T-helper 17 cell (primary cell): ENCODE measurements at places on chromosomes 2 and 18.

- DNase-seq = no peak
Observed at GRCh38 chr2:231308631-231309428, 86.7 kb upstream of the B3GNT7 start.

- no peak for DNase-seq
Observed at GRCh38 chr2:191889931-191890330, 43.0 kb upstream of the CAVIN2 start.

DNA sequence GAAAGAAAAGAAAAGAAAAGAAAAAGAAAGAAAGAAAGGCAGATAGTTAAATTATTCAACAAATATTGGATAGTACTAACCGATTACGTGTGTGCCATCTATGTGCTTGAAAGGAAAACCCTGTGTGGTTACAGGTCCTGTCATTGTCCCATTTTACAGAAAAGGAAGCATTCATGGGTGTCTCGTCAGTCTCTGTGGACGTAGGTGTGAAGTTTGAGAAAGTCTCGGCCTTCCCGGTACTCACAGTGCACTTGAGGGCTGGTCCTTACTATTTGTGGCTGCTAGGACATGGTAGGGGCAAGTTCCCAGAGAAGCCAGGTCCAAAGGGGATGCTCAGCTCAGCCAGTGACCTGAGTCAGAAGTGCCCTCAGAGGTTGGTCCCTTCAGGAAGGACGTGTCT lies 19.3 kb downstream of the SH3YL1 start:
- no peak for DNase-seq

- DNase-seq = no peak
Observed at GRCh38 chr18:58788971-58789875, 75.5 kb upstream of the ZNF532 start.

GRCh38 chr2:221203856-221204255 lies 368.2 kb downstream of the EPHA4 start:
- DNase-seq = no peak

DNA sequence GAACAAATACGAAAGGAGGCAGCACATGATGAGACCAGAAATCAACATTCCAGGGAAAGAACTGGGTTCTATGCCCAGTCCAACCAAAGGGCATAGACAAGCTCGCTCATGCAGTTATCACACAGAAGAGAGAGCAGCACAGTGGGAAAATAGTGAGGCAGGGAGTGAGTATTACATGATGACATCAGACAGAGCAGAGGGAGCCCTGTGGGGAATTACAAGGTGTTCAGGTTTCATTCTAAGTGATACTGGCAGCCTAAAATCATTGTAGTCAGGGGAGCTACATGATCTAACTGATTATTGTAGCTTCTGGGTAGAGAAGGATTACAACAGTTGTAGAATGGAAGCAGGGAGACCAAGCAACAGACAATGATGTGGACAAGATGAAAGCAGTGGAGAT lies 658.5 kb downstream of the ARHGAP15 start:
- DNase-seq = no peak

DNA sequence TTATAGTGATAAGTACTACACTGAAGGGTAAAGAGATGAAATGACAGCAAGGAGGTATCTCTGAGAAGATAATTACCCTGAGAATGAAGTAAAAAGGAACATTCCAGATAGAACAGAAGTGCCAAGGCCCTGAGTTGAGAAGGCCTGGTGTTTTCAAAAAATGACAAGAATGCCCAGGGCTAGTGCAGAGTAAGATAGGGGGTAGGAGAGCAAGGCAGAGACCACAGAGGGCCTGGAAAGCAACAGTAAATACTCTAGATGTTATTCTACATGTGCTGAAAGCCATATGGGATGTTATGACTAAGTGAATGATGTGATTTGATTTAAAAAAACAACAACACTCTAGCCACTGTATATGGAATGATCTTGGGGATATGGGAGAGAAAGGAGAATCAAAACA lies 52.3 kb downstream of the BAZ2B start:
- no peak for DNase-seq

GRCh38 chr2:109382951-109383350 lies 230.8 kb downstream of the SEPTIN10 start:
- DNase-seq = no peak

DNA sequence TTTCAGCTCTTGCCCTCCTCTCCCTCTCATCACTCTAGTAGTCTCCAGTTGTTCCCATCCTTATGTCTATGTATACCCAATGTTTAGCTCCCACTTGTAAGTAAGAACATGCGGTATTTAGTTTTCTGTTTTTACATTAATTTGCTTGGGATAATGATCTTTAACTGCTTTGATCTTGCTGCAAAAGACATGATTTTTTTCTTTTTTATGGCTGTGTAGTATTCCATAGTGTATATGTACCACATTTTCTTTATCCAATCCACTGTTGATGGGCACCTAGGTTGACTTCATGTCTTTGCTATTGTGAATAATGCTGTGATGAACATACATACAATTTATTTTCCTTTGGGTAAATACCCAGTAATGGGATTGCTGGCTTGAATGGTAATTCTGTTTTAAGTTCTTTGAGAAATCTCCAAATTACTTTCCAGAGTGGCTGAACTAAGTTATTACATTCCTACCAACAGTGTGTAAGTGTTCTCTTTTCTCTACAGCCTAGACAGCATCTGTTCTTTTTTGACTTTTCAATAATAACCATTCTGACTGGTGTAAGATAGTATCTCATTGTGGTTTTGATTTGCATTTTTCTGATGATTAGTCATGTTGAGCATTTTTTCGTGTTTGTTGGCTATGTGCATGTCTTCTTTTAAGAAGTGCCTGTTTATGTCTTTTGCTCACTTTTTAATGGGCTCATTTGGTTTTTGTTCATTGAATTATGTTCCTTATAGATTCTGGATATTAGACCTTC lies 179.6 kb upstream of the SLC39A10 start:
- DNase-seq = no peak

- no peak for DNase-seq
Observed at GRCh38 chr2:160664603-160665140, 171.1 kb upstream of the RBMS1 start.

DNA sequence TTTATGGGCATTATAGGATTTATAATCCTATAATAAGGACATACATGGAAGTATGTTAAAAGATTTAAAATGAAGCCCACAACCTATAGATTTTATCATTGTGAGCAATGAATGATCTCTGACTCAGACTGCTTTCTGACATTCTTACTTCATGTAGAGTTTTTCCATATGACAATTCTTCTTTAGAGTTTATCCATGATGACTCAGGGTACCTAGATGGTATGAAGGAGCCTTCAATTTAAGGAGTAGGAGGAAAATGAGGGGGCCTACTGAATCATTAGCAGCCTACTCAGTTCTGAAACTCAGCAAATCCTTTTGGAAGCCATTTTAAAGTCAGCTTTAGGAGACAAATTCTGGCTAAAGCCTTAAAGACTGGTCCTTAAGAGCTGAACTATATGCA lies 10.4 kb downstream of the PELI1 start:
- DNase-seq = no peak

- no peak for DNase-seq
Observed at GRCh38 chr2:173076581-173077345, 1.1 kb downstream of the MAP3K20 start.

GRCh38 chr18:77700051-77700450 lies 450.4 kb downstream of the GALR1 start:
- DNase-seq = no peak

- DNase-seq = no peak
Observed at GRCh38 chr2:85163675-85164074, 30.5 kb downstream of the TCF7L1 start.

DNA sequence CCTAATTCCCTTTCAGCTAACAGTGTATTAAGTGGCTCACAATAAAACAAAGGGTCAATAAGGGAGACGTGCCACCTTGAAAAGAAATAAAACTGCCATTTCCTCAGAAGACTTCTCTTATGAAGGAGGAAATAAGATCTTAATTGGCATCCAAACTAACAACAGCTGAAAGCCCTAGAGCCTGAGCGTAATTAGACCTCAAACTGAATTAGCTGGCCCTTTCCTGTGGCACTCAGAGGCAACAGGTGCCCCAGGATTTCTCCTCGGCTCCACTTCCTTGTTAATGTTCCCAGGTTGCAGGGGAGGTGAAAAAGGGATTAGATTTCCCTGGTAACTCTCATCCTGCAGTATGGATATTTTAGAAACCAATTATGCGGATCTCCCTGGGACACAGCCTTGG lies 804.3 kb downstream of the DCDC2C start:
- DNase-seq = no peak

DNA sequence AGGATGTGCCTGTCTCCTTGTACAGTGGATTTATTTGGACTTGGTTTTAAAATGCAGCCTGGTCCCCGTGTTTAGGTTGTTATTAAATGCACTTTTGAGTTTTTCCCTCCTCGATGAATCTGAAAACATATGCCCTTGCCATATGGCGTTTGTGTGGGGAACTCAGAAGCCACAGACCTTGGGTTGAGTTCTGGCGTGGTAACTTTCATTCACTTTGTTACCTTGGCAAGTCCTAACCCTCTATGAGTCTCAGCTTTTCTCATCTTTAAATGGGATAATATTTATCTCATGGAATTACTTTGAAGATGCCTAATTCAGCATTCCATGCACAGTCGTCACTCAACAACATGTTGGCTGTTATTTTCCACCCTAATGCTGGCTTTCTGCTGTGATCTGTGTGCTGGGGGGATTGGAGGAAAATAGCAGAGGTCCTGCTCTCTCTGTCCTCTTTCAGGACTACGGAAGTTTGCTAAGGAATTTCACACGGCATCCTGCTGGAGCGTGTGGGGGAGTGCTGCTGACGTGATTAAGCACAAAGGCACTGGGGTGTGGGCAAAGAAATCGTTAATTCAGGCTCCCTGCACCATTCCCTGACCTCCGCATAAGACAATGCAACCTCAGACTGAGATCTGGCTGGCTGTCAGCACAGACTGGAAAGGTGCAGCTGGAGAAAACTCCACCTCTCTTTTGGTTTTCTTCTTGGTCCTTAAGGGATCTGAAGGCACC lies 61.7 kb downstream of the LDLRAD4 start:
- no peak for DNase-seq

GRCh38 chr2:234478121-234478858 lies 18.6 kb downstream of the ARL4C start:
- DNase-seq = no peak

GRCh38 chr2:96977631-96978195 lies 8.7 kb downstream of the FAM178B start:
- no peak for DNase-seq

DNA sequence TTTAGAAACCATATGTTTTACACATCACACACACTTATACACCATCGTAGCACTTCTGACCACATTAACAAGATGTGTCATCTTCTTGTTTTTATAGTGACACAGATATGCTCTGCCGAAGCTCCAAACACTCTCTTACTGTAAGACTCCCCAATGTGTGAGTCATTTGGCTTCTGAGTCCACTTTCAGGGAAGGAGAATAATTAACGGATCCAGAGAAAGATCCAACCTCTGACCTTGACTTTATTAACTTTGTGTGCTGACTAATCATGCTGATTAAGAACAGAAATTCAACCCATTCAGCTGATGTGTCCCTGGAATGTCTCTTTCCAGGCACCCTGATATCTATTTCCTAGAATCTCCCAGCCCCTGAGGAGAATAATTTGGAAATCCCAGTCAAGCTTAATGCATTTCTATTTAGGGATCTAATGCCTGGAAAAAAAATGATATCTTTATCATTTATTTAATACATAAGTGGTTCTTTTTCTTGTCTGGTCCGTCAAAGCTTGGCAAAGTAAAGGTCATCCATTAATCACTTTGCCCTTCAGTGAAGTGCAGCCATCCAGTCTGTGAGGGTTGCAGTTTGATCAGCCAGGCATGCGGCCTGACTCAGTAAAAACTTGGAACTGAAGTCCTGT lies 615.8 kb upstream of the SYT4 start:
- DNase-seq = no peak

DNA sequence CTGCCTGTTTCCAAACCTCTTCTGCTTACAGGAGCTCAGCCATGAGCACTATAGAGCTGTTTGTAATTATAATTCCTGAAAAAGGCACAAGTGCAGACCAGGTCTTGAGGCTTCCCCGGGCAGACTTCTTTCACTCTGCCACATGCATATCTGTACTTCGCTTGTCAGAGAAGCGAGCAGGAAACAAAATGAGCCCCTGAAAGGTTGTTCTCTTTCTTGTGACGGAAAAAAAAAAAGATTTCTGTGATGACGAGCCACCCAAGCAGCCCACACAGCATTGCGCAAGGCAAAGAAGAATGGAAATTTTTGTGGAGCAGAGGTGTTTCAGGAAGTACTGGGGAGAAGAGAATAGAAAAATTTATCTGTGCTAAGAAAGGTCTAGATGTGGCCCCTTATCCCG lies 54.0 kb upstream of the LINC00305 start:
- DNase-seq = no peak

GRCh38 chr2:863732-864450 lies 86.8 kb upstream of the SNTG2 start:
- DNase-seq = no peak

DNA sequence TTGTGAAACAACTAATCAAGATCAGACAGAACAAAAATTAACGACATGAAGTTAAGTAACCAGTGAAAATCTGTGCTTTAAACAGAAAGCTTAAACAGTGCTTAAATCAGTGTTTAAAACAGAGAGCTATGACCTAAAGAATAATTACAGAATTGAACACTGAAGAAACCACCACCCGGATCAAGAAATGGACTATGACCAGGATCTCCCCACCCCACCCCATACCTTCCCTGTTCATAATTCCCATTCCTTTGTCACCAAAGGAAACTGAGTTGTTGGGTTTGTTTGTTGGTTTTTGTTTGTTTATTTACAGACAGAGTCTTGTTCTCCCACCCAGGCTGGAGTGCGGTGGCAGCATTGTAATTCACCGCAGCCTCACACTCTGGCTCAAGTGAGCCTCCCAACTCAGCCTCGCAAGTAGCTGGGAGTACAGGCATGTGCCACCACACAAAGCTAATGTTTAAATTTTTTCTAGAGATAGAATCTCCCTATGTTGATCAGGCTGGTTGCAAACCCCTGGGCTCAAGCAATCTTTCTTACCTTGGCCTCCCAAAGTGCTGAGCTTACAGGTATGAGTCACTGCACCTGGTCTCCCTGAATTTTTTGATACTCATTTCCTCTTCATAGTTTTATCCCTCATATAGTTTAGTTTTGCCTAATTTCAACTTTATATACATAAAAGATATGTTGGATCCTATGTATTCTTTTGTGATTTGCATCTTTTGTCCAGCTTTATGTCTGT lies 8.2 kb upstream of the ALPG start:
- DNase-seq = no peak

GRCh38 chr2:187168720-187169713 lies 279.0 kb downstream of the CALCRL start:
- DNase-seq = no peak

- no peak for DNase-seq
Observed at GRCh38 chr2:127199223-127199622, 20.9 kb downstream of the CYP27C1 start.

DNA sequence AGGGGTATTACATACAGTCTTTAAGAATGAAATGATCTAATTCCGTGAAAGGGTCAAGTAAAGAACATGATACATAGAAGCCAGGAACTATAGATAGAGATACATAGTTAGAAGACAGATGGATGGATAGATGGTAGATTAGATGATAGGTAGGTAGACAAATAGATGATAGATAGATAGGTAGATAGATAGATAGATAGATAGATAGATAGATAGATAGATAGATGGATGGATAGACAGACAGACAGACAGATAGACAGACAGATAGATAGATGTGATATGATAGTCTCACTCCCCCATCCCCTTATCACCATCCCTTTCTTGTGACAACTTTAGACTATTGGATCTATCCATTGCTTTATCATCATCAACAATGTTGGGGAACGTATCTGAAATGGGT lies 448.2 kb downstream of the METTL4 start:
- no peak for DNase-seq
